ENCODE measurements at places on chromosomes 6 and 20.

DNA sequence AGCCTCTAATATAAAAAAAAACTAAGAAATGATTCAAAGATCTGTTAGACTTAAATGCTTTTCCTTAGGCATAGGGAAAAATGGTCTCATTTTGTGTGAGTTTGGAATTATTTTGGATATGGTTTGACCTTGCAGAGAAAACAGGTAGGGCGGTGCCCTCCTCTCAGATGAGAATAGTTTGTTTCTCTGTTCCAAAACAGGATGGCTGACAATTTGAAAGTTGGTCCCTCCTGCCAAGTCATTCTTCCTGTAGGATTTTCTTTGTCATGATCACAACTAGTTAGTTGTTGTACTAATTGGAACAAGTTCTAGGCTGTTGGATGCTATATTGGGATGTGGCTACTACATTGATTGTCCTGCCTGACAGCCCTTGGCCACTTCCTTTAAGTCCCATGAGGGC lies 108.6 kb downstream of the BCKDHB start:
- DNase-seq, result no peak

- DNase-seq, result no peak
These were observed 459.1 kb upstream of the CITED2 start for GRCh38 chr6:139833592-139833991.

DNA sequence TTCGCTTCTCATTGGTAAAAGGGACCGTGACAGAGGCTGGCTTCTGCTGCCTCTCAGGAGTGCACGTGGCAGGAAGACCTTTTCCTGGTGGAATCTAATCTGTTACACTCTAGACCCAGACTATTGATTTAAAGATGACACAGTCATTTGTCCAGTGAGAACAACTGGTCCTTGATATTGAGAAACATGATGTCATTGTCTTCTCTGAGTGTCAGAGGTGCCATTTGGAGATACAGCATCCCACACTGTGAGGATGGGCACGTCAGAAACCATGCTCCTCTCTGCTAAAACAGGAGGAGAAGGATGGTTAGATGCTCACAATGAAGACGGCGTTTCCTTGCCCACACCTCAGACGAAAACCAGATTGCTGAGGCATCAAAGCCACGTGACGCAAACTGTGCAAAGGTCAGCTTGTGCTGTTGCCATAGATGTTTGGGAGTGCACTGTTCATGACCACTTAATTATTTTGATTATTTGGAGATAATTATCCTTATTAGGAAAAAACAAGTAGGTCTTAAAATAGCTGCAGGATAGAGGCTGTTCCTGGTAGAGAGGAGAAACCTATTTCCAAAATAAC lies 169.0 kb downstream of the SMOC2 start:
- DNase-seq, result no peak

DNA sequence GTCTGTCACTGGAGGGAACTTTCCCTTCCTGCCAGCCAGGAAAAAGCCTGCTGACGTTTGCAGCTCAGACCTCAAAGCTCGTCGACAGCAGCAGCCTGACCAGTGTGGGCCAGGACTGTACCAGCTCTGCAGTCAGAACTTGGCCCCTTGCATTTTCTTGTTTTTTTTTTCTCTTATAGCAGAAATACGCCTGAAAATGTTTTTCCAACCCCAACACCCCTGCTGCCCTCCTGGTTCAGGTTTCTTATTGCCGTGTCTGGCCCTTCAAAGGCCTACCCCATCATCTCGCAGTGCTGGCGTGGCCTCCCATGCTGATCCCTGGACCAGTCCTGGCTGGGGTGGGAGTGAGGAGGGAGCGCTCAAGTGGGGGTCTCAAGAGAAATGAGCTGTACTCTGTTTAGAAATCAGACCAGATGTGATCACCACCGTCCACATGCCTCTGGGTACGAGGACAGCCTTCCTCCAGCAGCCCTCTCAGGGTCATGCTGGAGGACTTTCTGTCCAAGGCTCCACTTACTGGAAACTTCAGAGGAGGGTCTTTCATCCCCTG lies 169.0 kb downstream of the FOXC1 start:
- no peak for DNase-seq

- no peak for DNase-seq
These were observed 464.9 kb downstream of the TBC1D32 start for GRCh38 chr6:120869397-120869796.

- no peak for DNase-seq
These were observed 567.4 kb upstream of the CITED2 start for GRCh38 chr6:139941826-139942225.

GRCh38 chr6:16205377-16206144 lies 32.8 kb upstream of the GMPR start:
- no peak for DNase-seq

- no peak for DNase-seq
These were observed 511 bp upstream of the SLC35B2 start for GRCh38 chr6:44257753-44258324.

DNA sequence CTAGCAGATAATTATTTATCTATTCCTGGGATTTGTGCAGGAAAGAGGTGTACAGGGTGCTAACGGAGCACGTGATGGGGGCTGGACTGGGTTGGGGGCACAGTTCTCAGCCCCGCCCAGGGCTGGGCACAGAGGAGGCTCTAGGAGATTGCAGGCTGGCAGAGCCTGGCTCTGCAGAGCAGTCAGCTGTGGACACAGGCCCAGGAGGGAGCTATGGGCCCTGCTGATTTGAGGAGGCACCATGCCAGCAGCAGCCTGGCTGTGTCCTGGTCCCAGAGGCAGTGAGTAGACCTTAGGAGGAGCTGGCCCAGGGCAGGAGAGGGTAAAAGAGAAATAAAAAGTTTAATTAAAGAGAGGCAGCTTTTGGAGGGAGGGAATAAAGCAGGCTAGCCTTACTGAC lies 19.3 kb downstream of the MAFB start:
- no peak for DNase-seq

DNA sequence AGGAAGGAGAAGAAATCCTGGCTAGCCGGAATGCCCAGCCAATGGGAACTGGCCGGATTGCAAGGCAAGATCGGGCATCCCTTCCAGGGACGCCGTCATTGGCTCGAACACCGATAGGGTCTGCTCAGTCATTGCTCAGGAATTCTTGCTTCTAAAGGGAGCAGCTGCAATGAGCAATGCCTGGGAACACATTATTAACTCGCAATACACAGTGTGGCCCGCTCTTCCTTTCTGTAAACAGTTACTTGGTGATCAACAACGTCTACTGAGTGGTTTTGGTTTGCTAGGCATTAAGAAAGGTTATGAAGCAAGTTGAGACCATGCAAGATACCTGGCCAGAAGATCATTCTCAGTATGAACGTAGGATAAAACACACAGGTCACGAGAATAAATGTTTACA lies 165.4 kb upstream of the CITED2 start:
- no peak for DNase-seq

- DNase-seq, result no peak
These were observed 399.2 kb downstream of the EPM2A start for GRCh38 chr6:145336119-145336518.

DNA sequence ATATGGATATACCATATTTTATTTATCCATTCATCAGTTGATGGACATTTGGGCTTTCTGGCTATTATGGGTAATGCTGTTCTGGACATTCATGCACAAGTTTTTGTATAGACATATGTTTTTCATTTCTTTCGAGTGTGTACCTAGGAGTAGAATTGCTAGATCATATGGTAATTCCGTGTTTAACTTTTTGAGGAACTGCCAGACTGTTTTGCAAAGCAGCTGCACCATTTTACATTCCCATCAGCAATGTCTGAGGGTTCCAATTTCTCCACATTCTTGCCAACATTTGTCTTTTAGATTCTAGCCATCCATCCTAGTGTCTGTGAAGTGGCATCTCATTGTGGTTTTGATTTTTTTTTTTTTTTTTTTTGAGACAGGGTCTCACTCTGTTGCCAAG lies 20.8 kb downstream of the SRC start:
- no peak for DNase-seq

- DNase-seq, result no peak
These were observed 107.3 kb downstream of the NOL4L start for GRCh38 chr20:32477594-32478512.

DNA sequence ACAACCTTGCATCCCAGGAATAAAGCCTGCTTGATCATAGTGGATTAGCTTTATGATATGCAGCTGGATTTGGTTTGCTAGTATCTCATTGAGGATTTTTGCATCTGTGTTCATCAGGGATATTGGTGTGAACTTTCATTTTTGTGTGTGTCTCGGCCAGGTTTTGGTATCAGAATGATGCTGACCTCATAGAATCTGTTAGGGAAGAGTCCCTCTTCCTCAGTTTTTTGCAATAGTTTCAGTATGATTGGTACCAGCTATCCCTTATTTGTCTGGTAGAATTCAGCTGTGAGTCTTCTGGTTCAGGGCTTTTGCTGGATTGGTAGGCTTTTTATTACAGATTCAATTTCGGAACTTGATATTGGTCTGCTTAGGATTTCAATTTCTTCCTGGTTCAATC lies 132.5 kb downstream of the ZFAND3 start:
- DNase-seq, result no peak

GRCh38 chr6:85866758-85867401 lies 224.2 kb upstream of the SYNCRIP start:
- DNase-seq, result no peak

GRCh38 chr20:63361519-63362435 lies 628 bp upstream of the CHRNA4 start:
- DNase-seq, result no peak

GRCh38 chr6:30810813-30811339 lies 66.5 kb upstream of the IER3 start:
- peak; percentile 58 for DNase-seq

GRCh38 chr20:24040896-24041459 lies 52.4 kb upstream of the GGTLC1 start:
- DNase-seq, result no peak

DNA sequence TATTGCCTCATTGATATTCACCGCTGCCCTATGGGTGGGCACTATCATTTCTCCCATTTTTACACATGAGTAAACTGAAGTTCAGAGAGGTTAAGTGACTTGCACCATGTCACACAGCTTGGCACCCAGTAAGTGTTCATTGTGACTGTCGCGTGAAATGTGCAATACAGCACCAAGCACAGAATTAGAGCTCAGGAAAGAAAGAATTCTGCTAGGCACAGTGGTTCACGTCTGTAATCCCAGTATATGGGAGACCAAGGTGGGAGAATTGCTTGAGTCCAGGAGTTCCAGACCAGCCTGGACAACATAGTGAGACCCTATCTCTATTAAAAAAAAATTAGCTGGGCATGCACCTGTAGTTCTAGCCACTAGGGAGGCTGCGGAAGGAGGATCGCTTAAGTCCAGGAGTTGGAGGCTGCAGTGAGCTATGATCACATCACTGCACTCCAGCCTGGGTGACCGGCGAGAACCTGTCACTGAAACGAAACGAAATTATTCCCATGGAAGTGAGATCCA lies 626 bp downstream of the SLC13A3 start:
- no peak for DNase-seq

DNA sequence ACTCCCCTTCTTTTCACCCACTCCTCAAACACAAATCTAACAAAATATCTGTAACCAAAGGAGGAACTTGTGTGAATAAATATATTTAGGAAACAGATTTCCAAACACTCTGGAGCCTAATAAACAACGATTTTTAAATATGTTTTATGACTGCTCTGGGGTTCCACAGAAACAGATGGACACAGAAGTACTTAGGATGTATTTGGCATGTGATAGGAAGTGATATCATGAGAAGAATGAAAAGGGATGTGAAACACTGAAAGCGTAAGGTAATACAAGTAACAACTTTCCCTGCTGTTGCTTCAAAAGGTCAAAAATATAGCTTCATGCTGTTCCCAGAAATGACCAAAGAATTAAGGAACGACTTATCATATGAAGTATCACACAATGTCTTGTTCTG lies 26.1 kb upstream of the ENPP1 start:
- DNase-seq, result no peak

GRCh38 chr6:148144917-148145521 lies 197.6 kb upstream of the SASH1 start:
- DNase-seq, result no peak

GRCh38 chr6:2669067-2669700 lies 81.5 kb downstream of the MYLK4 start:
- DNase-seq, result no peak

- DNase-seq, result no peak
These were observed 97.7 kb upstream of the SGK1 start for GRCh38 chr6:134415656-134416055.

- no peak for DNase-seq
These were observed 696 bp upstream of the SIRPA start for GRCh38 chr20:1894471-1894950.

DNA sequence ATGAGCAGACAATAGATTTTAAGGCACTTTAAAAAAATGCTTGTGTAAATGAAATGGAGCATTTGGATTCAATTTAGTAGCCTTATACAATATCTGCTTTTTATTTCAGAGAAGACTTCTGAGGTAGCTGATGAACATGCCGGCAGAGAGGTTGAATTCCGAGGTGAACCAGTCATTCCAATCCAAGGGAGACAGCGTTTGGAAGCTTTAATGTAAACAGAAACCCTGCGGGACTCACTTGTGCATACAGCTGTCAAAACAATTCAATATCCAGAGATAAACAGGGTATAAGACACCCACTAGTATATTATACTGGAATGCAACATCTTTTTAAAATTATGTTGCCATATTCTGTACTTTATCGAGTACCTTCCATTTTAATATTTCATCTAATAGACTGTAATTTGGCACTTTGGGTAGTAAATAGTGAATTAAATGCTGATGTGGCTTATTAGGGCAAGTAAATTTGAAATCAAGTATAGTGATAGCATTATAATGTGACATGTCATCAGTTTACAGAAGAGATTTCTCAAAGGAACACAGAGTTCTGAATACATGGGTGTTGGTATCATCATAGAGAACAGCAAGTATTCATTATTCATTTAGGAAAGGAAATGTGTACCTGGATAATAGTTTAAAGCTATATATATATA lies 347.7 kb downstream of the PRKN start:
- no peak for DNase-seq

- no peak for DNase-seq
These were observed 176.3 kb downstream of the SCP2D1 start for GRCh38 chr20:18989736-18990474.

- DNase-seq, result no peak
These were observed 25.7 kb downstream of the PSMG4 start for GRCh38 chr6:3284436-3284876.

DNA sequence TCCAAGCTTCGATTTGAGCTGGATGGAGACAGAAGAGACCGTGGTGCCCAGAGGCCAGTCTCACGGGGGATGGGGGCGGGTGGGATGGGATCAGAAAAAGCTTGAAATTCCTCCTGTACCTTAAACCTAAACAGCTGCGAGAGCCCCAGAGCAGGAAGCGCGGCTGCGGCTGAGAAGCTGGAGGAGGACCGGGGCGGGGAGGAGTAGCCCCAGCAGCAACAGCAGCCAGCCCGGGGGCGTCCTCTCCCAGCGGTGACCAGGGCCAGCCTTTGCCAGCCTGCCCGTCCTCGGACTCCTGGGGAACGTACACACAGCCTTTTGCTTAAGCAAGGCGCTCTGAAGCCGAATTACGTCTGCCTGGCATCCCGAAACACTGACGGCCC lies 17.4 kb upstream of the PRDM13 start:
- no peak for DNase-seq

Data from stimulated activated CD8-positive, alpha-beta memory T cell treated with anti-CD3 and anti-CD28 coated beads, Interleukin-4, amount 100 ng/mL, for 4 hours (primary cell).